ENCODE measurements at places on chromosomes 11 and 22. TPM values are rescaled to one million over a fixed set of nuclear protein-coding genes. Genes with fewer than 3 reads are reported as not detected.

Gene DNAJB7
- total RNA-seq, result not detected

DNA sequence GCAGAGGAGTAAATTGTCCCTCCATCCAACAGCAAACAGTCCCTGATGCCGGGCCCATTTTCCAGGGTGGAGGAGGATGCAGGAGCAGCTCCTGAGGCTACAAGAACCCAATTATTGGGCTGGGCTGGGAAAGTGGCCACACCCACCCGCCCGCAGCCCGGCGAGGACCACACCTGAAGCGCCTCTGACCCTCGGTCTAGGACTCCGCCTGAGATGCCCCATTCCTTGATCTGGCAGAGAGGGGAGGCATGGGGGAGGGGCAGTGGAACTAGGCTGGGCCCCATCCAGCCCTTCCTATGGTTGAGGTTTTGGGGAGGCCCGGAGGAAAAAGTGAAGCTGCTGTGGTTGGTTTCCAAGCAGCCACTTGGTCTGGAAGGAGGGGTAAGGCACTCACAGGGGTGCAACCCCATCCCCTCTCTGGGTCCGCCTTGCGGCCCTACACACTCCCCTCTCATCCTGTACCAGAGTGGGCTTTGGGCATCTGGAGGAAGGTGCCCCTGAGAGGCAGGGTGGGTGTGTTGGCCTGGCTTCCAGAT is 2.4 kb upstream of the LGALS1 start:
- H3K27me3 ChIP-seq, result no peaks in the 10 kb centered on the region
- H3K4me3 ChIP-seq, result no peak overlapping the region
- H3K27ac ChIP-seq, result peak overlapping the region; percentile 98
- H3K36me3 ChIP-seq, result peaks cover 4% of the 10 kb centered on the region

GRCh38 chr11:119323532-119324033 is 6.7 kb upstream of the MCAM start:
- H3K27ac ChIP-seq, result peak overlapping the region; percentile 92
- DNase-seq, result peak; percentile 73
- H3K4me3 ChIP-seq, result no peak overlapping the region
- H3K36me3 ChIP-seq, result no peaks in the 10 kb centered on the region

Gene MRGPRE
- 0.36 TPM for total RNA-seq

GRCh38 chr11:14975252-14975587 is 3.1 kb upstream of the CALCA start:
- H3K27ac ChIP-seq, result no peak overlapping the region
- peak overlapping the region; percentile 58 for H3K4me3 ChIP-seq
- peaks cover 97% of the 10 kb centered on the region for H3K27me3 ChIP-seq

GRCh38 chr11:106262852-106263251 is 185.4 kb downstream of the AASDHPPT start:
- H3K27me3 ChIP-seq, result no peaks in the 10 kb centered on the region
- no peak overlapping the region for H3K27ac ChIP-seq
- no peaks in the 10 kb centered on the region for H3K36me3 ChIP-seq
- no peaks in the 10 kb centered on the region for H3K4me1 ChIP-seq

- no peak overlapping the region for H3K27ac ChIP-seq
- no peak overlapping the region for H3K4me3 ChIP-seq
- DNase-seq, result no peak
- no peaks in the 10 kb centered on the region for H3K36me3 ChIP-seq
Observed at GRCh38 chr11:41954034-41954433, 494.6 kb upstream of the LRRC4C start.

DNA sequence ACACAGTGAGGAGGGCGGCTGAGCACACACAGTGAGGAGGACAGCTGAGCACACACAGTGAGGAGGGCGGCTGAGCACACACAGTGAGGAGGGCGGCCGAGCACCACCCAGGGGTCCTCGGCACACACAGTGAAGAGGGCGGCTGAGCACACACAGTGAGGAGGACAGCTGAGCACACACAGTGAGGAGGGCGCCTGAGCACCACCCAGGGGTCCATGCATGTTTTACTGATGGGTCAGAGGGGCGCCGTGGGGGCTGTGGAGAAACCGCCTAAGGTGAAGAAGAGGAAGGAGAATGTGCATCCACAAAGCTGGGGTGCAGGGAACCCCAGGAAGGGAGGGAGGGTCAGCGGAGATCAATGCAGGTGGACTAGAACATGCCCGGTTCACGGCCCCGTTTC is 461.8 kb downstream of the BRD1 start:
- no peak overlapping the region for H3K4me3 ChIP-seq
- H3K27ac ChIP-seq, result no peak overlapping the region
- H3K4me1 ChIP-seq, result no peaks in the 10 kb centered on the region
- H3K27me3 ChIP-seq, result peaks cover 76% of the 10 kb centered on the region

GRCh38 chr22:31126869-31127175 is 4.1 kb downstream of the INPP5J start:
- H3K27me3 ChIP-seq, result no peaks in the 10 kb centered on the region
- peaks cover 34% of the 10 kb centered on the region for H3K4me1 ChIP-seq
- H3K4me3 ChIP-seq, result no peak overlapping the region
- peaks cover 8% of the 10 kb centered on the region for H3K36me3 ChIP-seq

DNA sequence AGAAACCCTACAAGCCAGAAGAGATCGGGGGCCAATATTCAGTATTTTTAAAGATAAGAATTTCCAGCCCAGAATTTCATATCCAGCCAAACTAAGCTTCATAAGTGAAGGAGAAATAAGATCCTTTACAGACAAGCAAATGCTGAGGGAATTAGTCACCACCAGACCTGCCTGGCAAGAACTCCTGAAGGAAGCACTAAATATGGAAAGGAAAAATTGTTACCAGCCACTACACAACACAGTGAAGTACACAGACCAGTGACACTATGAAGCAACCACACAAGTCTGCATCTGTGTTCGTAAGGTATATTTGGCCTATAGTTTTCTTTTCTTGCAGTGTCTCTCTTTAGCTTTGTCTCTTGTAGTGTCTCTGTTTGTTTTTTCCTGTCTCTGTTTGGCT is 29.0 kb downstream of the TMEM225 start:
- DNase-seq, result no peak
- H3K4me1 ChIP-seq, result no peaks in the 10 kb centered on the region
- no peaks in the 10 kb centered on the region for H3K36me3 ChIP-seq
- no peak overlapping the region for H3K27ac ChIP-seq
- H3K4me3 ChIP-seq, result no peak overlapping the region

- DNase-seq, result no peak
- H3K27me3 ChIP-seq, result no peaks in the 10 kb centered on the region
- no peak overlapping the region for H3K27ac ChIP-seq
- no peak overlapping the region for H3K4me3 ChIP-seq
Observed at GRCh38 chr11:124454552-124454951, 9.1 kb upstream of the OR8B8 start.

DNA sequence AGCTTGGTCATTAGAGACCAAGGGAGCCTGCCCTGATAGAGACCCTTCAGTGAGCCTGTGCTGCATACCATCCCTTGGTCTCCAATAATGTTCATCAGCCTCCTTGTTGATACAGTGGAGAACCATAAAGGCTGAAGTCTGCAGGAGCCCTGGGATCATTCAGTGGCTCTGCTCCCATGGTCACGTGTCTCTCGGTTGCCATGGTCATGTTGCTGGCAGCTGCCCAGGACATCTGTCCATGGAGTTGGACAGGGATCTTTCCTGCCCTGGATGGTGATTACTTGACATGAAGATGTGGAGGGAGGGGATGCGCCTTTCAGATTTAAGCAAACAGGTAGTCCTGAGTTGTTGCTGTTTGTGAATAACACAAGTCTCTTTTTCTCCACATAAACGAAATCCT is 38.2 kb downstream of the CYB5R2 start:
- H3K36me3 ChIP-seq, result peaks cover 74% of the 10 kb centered on the region
- H3K4me1 ChIP-seq, result peaks cover 33% of the 10 kb centered on the region
- DNase-seq, result peak; percentile 40
- no peak overlapping the region for H3K4me3 ChIP-seq

GRCh38 chr11:7341551-7341950 is 89.8 kb downstream of the SYT9 start:
- H3K36me3 ChIP-seq, result no peaks in the 10 kb centered on the region
- no peak overlapping the region for H3K27ac ChIP-seq
- DNase-seq, result no peak
- peaks cover 3% of the 10 kb centered on the region for H3K27me3 ChIP-seq

Gene GDPD4
- not detected for total RNA-seq

- no peak for DNase-seq
- no peaks in the 10 kb centered on the region for H3K27me3 ChIP-seq
- no peak overlapping the region for H3K27ac ChIP-seq
- peaks cover 91% of the 10 kb centered on the region for H3K36me3 ChIP-seq
- H3K4me1 ChIP-seq, result no peaks in the 10 kb centered on the region
Observed at GRCh38 chr22:40826984-40827741, 8.0 kb upstream of the SLC25A17 start.
